ENCODE measurements at places on chromosomes 12 and 14.
A peak's percentile ranks its signal among the peaks of the same experiment; 100 is the strongest.

- no peak for DNase-seq
These were observed 25.5 kb downstream of the TEAD4 start for GRCh38 chr12:2984698-2985097.

DNA sequence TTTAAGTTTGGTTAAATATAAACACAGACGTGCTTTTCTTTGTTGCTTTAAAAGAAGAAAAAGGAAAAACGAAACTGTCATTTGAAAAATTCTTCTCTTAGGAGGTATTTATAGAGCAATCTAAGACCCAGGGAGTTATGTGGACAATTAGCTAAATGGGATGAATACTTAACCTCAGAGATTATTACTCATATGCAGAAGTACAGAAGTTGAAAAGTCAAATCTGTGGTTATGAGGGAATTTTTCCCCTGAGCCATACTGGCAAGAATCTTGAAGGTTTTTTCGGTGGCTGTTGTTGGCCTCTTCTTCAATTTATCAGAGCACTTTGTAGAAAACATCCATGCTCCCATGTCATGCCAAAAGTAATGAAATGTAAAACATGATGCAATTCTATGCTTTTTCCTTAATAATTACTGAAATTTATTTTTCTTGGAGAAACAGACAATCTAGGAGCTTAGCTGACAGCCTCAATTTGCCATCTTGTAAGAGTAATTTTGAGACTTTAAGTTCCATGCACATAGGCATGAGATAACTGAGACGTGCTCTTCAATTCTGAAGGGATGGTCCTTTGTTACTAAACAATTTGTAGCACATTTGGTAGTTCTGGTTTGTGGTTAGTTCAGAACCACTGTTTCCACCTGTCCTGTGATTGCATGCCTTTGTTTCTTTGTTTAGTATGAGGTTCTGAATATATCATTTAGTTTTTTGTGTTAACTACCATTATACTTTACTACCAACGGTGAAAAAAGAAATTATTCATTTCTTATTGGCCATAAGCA is 126.6 kb downstream of the BCAT1 start:
- DNase-seq: peak; percentile 70

DNA sequence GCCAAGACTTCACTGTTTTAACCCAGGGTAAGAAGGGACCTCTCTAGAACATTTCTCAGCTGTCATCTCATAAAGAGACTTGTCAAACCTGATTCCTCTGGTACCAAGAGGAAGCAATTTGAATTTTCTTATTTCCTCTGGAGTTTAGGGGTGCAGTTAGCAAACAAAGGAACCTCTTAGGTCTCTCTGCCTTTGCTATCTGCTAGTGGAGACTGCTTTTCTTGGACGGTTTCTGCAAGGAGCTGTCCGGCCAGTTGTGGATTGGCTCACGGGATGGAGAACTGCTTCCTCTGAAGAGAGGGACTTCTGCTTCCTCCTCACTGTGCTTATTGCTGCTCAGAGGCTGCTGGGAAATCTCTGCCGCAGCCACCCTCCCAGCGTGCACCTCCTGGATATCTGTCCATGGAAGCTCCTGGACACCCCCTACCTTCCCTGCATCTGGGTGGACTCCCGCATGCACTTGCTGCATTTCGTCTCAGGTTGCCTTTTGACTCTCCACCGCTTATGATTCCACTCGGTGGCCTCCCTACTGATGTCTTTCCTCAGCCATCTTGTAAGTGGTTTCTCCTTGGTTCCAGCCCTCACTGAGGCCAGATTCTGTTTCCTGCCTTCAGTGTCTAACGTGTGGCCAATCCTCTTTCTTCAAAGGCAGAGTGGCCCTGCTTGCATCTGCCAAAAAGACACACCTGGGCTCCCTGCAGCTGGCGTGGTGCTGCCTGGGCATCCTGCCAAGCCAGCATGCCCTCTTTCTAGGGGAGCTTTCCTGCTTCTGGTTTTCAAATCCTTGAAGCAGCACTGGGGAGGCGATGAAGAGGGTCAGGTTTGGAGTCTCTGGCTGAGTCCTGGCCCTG is 187.3 kb downstream of the CHST11 start:
- no peak for DNase-seq

DNA sequence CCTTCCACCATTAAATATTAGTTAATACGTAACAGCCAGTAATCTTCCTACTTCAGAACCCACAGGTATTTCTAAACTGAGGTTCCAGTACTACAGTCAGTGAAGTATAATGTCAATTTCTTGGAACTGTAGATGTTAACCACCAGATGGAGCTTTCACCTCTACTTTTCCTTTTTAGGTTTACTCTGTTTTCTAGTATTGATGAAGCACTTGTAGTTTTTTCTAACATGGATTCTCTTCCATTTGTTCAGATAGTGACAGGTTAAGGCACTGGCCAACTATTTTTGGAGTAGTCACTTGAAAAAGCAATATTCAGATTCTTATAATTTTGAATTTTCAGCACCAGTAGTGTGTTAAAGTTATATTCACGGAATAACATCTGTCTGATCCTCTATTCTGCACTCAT is 4.6 kb upstream of the SEC23A start:
- DNase-seq: peak; percentile 74

DNA sequence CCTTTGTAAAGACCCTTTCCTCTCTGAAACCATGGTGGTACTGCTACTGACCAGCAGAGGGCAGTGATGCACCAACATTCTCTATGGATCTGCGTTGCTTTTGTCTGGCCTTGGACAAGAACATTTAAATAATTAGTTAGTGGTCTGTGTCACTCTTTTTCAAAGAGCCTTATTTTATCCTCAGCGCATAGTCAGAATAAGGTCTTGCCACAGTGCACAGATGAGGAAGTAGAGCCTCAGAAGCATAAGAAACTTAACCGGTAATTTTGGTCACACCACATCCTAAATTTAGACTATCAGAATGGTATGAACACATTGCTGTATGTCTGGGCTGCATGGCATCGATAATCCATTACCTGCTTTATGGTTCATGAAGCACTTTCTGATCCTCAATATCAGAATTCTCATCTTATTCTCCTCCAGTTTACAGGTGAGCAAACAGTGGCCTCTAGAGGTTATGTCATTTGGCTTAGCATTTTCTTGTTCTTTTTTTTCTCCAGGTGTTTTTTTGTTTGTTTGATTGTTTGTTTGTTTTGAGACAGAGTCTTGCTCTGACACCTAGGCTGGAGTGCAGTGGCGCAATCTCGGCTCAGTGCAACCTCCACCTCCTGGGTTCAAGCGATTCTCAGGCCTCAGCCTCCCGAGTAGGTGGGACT is 23.7 kb upstream of the IFT81 start:
- peak; percentile 92 for DNase-seq

- DNase-seq: peak; percentile 36
These were observed 280.9 kb upstream of the FLRT2 start for GRCh38 chr14:85248881-85249635.

DNA sequence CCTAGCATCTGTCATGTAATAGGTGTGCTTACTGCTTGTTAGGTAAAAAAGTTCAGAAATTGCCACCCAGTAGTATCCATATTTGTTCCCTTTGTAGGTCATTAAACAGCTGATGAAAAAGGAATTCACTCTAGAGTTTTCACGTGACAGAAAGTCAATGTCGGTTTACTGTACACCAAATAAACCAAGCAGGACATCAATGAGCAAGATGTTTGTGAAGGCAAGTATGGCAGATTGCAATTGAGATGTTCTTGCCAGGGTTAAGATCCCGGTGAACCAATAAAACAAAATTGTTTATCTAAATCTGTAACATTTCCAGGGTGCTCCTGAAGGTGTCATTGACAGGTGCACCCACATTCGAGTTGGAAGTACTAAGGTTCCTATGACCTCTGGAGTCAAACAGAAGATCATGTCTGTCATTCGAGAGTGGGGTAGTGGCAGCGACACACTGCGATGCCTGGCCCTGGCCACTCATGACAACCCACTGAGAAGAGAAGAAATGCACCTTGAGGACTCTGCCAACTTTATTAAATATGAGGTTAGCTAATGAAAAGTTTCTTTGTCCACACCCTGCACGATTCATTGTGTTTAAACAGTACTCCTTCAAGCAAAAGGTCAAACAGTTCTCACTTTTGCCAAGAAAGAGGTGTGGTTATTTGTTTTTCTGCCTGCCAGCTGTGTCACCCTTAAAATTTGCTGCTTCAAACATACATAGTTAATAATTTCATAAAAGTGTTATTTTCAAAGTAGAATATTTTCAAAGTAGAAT is 58.3 kb downstream of the ATP2A2 start:
- no peak for DNase-seq

DNA sequence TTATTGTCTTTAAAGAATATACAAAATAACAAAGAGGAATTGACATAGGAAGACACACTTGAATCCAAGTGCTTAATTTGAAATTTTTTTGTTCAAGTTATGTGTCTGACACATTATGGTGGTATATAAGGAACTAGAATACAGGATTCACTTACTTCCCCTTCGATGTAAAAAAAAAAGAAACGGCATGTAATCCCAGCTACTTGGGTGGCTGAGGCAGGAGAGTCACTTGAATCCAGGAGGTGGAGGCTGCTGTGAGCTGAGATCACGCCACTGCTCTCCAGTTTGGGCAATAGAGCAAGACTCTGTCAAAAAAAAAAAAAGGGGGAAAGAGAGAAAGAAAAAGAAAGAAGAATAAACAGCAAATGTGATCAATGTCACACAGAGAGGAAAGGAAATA is 8.9 kb downstream of the CLEC12A start:
- no peak for DNase-seq

DNA sequence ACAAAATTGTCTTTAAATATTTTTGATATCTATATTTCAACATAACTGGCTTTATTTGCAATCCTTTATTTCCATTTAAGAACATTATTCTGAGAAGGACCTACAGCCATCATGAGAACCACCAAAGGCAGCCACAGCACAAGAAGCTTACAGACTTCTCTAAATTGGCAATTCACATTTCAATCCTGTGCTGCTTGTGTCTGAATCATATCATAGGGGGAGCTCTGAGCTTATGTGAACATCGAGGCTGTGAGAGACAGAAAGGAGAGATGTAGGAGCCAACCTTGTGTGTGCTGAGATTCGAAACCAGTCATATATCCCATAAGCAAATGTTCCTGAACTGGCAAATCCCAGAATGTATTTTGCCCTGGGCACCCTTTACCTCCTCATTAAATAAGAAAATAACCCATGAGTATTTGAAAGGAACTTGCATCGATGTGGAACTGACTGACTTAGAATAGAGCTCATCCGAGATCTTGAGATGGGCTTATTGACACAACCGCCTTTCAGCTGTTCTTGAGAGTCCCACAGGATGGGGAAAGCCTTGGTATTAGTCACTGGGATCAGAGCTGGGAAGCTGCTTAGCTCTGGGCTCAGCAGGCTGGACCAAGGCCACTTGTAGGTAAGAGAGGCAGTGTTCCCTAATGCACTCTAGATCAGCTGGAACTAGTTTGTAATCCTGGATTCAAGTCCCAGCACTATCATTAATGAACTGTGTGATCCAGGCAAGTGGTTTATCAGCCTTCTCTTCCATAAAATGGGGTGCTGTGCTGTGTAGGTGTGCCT is 329.8 kb downstream of the CACNA1C start:
- peak; percentile 40 for DNase-seq

DNA sequence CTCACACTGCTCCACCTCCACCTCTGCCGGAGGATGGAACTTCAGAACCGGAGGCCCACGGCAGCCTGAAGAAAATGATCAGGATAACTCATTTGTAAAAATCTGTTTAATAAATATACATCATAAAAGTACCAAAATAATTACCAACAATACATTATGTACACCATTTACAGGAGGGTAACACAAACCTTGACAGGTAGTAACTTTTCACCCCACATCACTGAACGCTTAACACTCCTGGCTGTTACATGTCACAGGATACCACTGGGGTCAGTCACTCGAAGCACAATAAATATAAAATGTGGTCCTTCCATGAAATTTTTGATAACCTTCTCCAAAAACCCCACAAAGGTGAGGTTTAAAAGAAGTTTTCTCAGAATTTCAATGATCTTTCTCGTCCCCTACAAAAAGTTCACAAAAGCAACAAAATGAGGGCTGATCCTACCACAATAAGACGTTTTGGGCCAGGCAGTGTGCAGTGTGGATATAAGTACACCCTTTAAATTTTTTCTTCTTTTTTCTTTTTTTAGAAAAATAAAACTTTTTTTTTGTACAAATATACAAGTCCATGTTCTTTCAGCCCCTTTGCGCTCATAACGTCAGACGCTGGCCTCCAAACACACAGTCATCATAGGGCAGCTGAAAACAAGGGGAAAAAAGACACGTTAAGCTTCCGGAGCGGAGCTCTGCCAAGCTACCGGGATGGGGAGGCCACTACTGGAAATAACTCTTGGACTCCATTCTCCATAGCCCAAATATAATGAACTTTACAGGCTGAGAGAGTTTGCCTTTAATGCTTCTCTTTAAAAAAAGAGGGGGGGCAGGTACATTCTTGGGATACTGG is 2.9 kb downstream of the NFKBIA start:
- DNase-seq: no peak
